H1 (cell line): ENCODE measurements at places on chromosomes 16 and 17. TPM values are rescaled to one million over a fixed set of nuclear protein-coding genes. Genes with fewer than 3 reads are reported as not detected.

DNA sequence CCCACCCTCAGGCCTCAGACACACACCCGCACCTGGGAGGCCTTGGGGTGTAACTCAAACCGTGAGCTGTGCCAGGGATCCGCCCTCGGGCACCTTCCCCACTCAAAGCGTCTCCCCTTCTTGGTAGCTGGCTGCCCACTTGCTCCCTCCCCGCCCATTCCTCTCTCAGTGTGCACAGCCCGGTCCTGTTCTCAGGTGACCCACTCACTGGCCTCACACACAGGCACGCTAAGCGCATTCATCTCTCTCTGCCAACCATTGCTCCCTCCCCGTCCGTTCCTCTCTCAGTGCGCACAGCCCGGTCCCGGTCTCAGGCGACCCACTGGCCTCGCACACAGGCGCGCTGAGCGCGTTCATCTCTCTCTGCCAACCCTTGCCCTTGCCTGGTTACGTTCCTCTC lies 20.8 kb downstream of the WDR45B start:
- DNase-seq = no peak

- DNase-seq = no peak
Observed at GRCh38 chr16:4765511-4766474, 1.2 kb downstream of the ZNF500 start.

ARL6IP1 gene
- total RNA-seq = 154 and 162 TPM in 2 replicates

GRCh38 chr17:28482551-28483199 lies 9.2 kb downstream of the SLC13A2 start:
- no peak for DNase-seq

GRCh38 chr17:77882481-77883212 lies 75.9 kb upstream of the TNRC6C start:
- no peak for DNase-seq

MAPT gene
- 1.7 and 2.4 TPM in 2 replicates for total RNA-seq

- DNase-seq = no peak
Observed at GRCh38 chr17:62899361-62899760, 66.7 kb upstream of the TANC2 start.

- no peak for DNase-seq
Observed at GRCh38 chr16:53726625-53727024, 22.7 kb downstream of the FTO start.
